Erythroblast (primary cell): ENCODE measurements at places on chromosomes 5 and 9.

DNA sequence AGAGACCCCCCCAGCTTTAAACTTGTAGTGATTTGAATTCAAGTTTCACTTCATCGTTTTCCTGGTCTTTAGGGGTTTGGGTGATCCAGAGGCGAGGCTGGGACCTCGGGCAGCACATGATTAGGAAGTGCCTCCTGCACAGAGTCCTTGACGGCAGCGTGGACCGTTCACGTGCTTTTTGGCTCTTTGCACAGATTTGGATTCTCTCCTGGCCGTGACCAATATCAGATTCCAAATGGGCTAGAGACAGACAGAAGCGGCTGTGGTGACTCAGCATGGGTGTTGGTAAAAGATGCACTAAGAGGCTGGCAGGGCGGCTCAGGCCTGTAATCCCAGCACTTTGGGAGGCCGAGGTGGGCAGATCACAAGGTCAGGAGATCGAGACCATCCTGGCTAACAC lies 117.2 kb upstream of the CACNA1B start:
- DNase-seq, result no peak

- no peak for DNase-seq
Observed at GRCh38 chr9:109449036-109449798, 48.9 kb downstream of the PTPN3 start.

- no peak for DNase-seq
Observed at GRCh38 chr9:86178503-86178902, 79.1 kb upstream of the GOLM1 start.

DNA sequence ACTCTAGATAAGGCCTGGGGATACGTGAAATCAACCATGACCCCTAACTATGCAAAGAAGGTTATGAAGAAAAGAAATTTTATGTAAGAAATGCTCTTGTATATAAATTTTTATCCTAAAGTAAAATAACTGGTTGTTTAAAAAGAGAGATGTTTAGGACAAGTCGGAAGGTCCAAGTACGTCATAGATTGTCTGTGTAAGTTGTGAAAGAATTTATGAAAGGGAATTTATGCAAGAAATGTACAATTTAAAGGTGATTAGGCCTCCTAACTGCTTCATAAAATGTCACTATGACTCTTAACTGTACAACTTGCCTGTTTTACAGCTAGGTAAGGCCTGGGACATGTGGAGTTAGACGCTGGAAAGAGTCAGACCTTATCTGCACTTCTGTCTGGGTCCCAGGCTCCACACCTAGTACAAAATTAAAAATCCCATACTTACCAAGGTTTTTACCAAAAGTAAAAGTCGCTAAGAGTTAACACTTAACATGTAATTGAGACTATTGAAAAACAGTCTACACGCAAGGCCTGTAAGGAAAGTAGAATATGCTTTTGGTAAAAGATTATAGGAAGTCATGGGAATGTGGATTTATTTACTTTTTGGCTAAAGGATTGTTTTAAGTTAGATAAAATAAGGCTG lies 77.4 kb downstream of the KIAA0825 start:
- DNase-seq, result no peak

- peak; percentile 40 for DNase-seq
Observed at GRCh38 chr9:124855944-124856765, 2.9 kb downstream of the WDR38 start.
